Activated CD4-positive, alpha-beta T cell treated with anti-CD3 and anti-CD28 coated beads, Interleukin-2, amount 10 ng/mL, durations not matched to agents 7 days and 5 days (primary cell): ENCODE measurements at places on chromosomes 1 and 21. TPM values are rescaled to one million over a fixed set of nuclear protein-coding genes. Genes with fewer than 3 reads are reported as not detected.

The PAQR7 gene
- 0.87 TPM for total RNA-seq

The L1TD1 gene
- not detected for total RNA-seq

The NHLH2 gene
- not detected for total RNA-seq

GRCh38 chr1:109917768-109918606 lies 7.3 kb downstream of the CSF1 start:
- DNase-seq, result no peak

- peak; percentile 57 for DNase-seq
Measured at GRCh38 chr1:198669023-198669698, 30.3 kb downstream of the PTPRC start.

- DNase-seq, result no peak
Measured at GRCh38 chr1:14921057-14921456, 232.5 kb upstream of the TMEM51 start.

GRCh38 chr1:169100651-169101088 lies 5.8 kb upstream of the ATP1B1 start:
- no peak for DNase-seq

- DNase-seq, result no peak
Measured at GRCh38 chr21:25734654-25734903, 125 bp downstream of the ATP5PF start.

- DNase-seq, result no peak
Measured at GRCh38 chr1:84800090-84801073, 92.6 kb downstream of the LPAR3 start.

- no peak for DNase-seq
Measured at GRCh38 chr1:244955661-244956060, 91.3 kb upstream of the HNRNPU start.
